ENCODE measurements at places on chromosomes 2 and 18.

DNA sequence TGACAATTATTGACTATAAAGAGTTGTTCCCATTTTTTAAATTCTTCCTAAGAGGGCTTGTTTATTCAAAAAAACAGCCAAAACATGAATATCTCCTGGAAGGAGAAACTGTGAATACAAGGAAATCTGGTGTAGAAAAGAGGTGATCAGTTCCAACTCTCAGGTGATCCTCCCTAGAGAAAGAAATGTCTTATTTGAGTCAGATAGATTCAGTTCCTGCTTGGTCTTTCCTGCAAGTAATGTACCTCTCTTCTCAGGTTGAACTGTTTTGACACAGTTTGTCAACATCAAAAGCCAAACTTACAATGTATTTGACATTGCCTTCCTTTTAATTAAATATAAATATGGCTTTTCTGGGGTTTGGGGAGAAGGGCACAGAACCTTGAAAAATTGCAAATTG is 567.4 kb downstream of the ARHGAP15 start:
- no peak for DNase-seq

GRCh38 chr2:218959761-218960308 is 369 bp downstream of the CDK5R2 start:
- DNase-seq, result no peak

GRCh38 chr2:43361286-43361685 is 134.9 kb upstream of the ZFP36L2 start:
- DNase-seq, result no peak

DNA sequence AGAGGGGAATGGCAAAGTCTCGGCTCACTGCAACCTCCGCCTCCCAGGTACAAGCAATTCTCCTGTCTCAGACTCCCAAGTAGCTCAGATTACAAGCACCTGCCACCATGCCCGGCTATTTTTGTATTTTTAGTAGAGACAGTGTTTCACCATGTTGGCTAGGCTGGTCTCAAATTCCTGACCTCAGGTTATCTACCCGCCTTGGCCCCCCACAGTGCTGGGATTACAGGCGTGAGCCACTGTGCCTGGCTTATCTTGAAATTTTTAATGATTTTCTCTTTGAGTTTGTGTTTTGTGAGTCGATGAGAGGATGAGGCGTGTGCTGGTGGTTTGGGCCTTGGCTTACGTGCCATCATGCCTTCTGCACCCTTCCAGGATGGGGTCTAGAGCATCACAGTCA is 101.3 kb upstream of the ST3GAL5 start:
- DNase-seq, result no peak

DNA sequence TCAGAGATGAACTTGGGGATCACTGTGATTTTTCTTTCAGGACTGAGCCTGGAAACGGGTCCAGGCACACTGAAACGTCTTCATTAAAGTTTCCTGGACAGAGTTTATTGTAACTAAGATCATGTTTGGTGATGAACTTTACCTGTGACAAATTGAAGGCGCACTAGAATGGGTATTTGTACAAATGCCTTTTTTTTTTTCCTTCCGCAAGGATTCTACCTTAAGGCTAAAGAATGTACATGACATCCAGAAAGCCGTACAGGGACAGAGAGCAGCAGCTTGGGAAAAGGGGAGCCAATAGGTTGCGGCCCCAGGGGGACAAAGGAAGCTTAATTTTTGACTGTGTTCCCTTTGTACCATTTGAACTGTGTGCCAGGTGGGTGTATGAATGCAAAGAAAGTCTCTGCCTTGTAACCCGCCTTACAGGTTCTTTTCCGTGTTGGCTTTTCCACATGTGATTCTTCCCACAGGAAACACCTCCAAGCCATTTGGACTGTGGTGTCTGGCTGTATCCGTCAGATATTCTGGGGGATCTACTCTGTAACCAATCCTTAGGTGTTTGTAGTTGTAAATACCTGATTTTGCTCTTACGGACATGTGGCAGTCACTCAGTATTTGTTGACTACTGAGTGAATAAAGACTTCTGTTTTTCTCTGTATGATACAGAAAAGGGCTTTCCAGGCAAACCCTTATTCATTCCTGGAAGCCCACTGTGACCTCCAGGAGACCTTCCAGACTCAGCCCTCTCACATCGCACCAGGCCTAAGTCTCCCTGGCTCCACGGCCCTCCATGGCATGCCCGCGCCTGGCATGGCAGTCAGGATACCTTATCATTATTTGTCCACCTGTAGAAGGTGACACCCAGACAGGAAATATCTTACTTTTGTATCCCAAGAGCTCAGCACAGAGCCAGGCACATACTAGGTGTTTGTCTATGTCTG is 1.1 kb downstream of the LRRFIP1 start:
- no peak for DNase-seq

- DNase-seq, result no peak
Measured at GRCh38 chr18:56173542-56174220, 464.7 kb downstream of the TXNL1 start.

GRCh38 chr18:73670039-73670438 is 477.6 kb downstream of the FBXO15 start:
- no peak for DNase-seq

- no peak for DNase-seq
Measured at GRCh38 chr2:182858671-182859070, 7.8 kb downstream of the FRZB start.

DNA sequence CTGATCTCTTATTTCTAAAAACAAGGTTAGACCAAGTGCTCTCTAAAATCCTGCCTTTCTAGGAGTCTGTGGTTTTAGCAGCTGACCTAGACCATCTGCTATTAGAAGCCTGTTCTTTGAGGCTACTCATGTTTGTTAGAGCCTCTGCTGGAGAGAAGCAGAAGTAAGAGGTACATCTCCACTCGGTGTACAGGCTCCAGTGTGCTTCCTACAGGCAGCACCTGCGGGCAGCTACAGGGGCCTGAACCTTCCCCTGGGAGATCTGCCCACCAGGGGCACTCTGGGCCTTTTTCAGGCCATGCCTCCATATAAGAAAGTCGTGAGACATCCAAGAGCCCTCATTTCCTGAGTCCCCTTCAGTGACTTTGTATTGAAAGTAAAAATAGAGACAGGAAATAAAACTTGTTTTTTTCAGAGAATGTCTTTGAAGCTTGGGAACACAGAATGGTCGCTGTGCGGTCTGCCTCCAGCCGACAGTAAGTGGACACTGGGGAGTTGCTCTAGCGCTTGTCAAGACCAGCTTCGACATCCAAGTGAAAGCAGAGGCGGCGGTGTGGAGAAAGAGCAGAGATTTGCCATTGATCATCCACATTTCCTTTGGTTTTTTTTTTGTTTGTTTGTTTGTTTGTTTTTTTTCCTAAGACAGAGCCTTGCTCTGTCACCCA is 31.7 kb downstream of the ONECUT2 start:
- DNase-seq, result no peak
